ENCODE measurements at places on chromosomes 3 and 15. TPM values are rescaled to one million over a fixed set of nuclear protein-coding genes. Genes with fewer than 3 reads are reported as not detected.

RTP1 gene
- total RNA-seq = not detected

DAZL gene
- not detected for total RNA-seq

CHRD gene
- total RNA-seq = 1.5 TPM

ITGA11 gene
- 1,105 TPM for total RNA-seq

OXTR gene
- 48.8 TPM for total RNA-seq

CCDC33 gene
- total RNA-seq = not detected

CCK gene
- total RNA-seq = not detected

P2RY1 gene
- not detected for total RNA-seq

REC114 gene
- total RNA-seq = not detected

HHATL gene
- not detected for total RNA-seq

CNTN6 gene
- total RNA-seq = 8.3 TPM

GNAI2 gene
- 443 TPM for total RNA-seq

WDR93 gene
- total RNA-seq = not detected

ALS2CL gene
- total RNA-seq = 3.6 TPM

LRRC2 gene
- total RNA-seq = 2.2 TPM

FETUB gene
- total RNA-seq = not detected

ISLR2 gene
- 2.9 TPM for total RNA-seq

PLCH1 gene
- not detected for total RNA-seq

FANCD2OS gene
- not detected for total RNA-seq

UBE2E2 gene
- total RNA-seq = 70.4 TPM

PAQR5 gene
- not detected for total RNA-seq

CHRNA5 gene
- 1.6 TPM for total RNA-seq

PPP2R3A gene
- 14.8 TPM for total RNA-seq
